T-helper 22 cell (primary cell): ENCODE measurements at places on chromosomes 6 and 20.

DNA sequence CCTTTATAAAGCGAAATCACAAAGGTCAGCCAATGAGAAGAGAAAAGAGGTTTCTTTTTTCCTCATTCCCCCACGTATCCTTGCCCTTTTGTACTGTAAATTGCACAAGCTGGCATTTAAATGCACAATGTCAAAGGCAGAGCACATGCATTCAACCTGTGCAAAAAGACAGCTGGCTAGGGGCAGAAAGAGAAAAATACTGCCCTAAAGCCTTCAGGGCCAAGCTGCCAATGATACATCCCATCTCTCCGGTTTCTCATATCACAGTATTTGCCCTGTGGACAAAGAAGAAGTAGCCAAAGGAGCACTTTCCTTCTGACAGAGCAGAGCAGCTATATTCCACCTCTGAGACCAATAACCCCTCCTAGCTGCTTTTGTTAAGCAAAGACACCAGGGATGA, 219.2 kb downstream of the TRDN start:
- no peak for DNase-seq

- no peak for DNase-seq
These were observed 57.9 kb upstream of the MANEA start for GRCh38 chr6:95519228-95520037.

- DNase-seq, result no peak
These were observed 27.3 kb downstream of the WRNIP1 start for GRCh38 chr6:2792330-2793110.

GRCh38 chr6:90424580-90424979, 127.9 kb upstream of the BACH2 start:
- no peak for DNase-seq

DNA sequence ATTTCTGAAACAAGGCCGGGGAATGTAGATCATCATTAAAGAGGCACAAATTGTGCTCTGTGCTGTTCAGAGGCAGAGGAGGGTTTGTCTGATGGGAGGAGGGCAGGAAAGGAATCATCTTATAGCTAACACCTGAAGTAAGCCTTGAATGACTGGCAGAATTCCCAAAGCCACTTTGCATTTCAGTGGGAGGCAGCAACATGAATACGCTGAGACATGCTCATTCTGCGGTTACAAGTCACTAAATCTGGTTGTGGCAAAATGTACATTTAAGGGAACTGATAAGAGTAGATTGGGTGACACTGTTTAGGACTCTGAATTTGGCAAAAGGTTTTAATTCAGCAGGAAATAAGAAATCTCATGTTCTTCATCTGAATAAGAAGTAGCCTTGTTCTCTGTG, 4.4 kb upstream of the COL19A1 start:
- DNase-seq, result no peak

- no peak for DNase-seq
These were observed 2.7 kb upstream of the HACE1 start for GRCh38 chr6:104862456-104862855.

DNA sequence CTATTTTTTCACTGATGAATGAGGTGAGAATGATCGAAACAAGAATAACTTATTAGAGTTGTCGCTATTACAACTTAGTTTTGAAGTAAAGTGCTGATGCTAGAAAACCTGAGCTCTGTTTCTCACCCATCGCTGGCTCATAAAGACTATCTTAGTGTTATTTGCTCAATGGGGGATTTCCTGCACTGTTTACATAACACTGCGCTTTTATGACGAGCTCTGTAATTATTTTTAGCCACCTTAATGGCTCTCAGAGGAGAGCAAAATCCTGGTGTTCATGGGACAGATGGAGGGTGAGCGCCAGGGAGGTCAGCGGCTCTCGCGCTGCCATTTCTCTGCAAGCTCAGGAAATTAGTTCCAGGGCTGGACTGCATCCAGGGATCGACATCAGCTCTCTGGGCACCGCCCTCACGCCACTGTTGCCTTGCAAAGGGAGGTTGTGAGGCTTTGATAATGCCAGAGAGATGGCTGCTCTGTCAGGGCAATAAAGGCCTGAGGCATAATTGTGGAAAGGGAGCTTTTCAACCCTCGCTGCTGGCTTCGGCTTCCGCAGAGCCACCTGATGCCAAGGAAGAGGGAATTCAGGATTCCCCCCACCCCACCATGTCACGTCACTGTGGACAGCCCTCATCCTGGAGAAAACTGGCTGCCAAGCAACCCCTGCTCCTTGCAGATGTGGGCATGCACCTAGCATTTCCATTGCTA, 72.0 kb downstream of the DACT2 start:
- DNase-seq, result no peak

- DNase-seq, result no peak
These were observed 5.1 kb upstream of the DEF6 start for GRCh38 chr6:35292494-35292893.

DNA sequence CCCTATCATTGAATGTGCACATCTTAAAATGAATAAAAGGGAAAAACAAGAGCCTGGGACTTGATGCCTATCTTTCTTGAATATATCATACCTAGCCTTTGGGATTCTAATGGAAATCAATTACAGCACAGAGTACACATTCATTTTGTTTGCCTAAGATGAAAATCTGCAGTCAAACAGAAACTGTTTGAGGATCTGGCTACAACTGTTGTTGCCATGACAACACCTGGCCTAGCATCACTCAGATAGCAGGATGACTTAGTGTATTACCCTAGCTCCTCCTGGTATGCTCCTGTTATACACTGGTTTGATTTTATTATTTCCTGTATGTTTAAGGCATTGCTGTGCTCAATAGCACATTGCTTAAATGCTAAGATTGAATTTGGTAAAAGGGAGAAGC, 71.5 kb upstream of the LAMP5 start:
- DNase-seq, result no peak

GRCh38 chr6:327538-328116, 35.3 kb downstream of the DUSP22 start:
- no peak for DNase-seq

- no peak for DNase-seq
These were observed 18.7 kb downstream of the SNX5 start for GRCh38 chr20:17949899-17950298.

- no peak for DNase-seq
These were observed 112.6 kb upstream of the RALGAPA2 start for GRCh38 chr20:20824924-20825584.
